Liver (tissue), 10 donors: ENCODE measurements at places on chromosomes 5 and 9. TPM values are rescaled to one million over a fixed set of nuclear protein-coding genes. Genes with fewer than 3 reads are reported as not detected.

CDKN2B-AS1 gene
- 0.42 TPM for total RNA-seq

- no peak for DNase-seq
These were observed 9.5 kb downstream of the DELE1 start for GRCh38 chr5:141933151-141933550.

- no peak for DNase-seq
These were observed 36.9 kb downstream of the SPRY4 start for GRCh38 chr5:142287973-142288313.

- DNase-seq, result no peak
These were observed 405.7 kb upstream of the IRX4 start for GRCh38 chr5:2288466-2288865.

DNA sequence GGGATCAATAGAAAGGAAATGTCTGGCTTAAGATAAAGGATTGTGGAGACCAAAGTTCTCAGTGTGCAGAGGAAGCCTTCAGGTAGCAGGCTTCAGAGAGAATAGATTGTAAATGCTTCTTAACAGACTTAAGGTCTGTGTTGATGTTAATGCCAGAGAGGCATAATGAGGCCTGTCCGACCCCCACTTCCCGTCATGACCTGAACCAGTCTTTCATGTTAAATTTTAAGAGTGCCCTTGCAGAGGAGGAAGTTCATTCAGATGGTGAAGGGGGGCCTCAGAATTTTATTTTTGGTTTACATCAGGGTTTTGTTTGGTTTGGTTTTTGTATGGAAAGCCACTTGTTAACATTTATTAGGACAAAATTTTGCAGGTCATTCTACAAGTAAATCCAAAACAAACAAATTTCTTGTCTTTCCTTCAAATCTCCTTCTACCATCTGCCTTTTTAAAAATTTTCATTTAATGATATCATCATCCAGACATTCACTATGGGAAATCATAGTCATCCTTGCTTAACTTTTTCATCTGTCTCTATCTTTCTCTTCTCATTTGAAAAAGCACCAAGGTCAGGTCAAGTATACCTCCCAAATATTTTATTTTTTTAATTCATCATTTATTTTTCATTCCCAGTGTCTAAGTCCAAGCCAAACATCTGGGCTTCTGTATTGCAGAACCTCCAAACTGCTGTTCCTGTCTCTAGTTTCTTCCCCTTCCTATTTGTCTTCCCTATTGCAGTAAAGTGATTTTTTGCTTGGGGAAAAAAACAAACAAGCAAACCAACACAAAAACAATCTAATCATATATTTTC is 6.9 kb upstream of the ABCA1 start:
- no peak for DNase-seq

DNA sequence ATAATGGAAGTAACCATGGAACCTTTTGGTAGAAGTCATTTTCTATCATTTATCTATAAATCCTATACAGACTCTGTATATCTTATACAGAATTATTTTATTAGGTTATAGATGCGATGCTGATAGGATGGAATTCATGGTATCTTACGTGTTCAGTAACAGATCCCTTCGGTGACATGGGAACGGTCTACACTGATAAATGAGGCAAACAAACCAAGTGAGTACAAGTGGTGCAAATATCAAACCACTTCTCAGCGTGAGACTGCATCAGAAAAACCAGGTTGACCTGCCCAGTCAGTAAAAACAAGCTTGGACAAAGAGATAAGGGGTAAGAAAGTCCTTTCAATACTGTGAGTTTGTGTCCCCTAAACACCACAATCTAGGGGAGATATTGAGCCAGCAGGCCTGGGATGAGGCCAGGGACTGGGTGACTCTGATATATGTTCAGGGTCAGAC is 215.5 kb downstream of the GAPVD1 start:
- DNase-seq, result no peak

DNA sequence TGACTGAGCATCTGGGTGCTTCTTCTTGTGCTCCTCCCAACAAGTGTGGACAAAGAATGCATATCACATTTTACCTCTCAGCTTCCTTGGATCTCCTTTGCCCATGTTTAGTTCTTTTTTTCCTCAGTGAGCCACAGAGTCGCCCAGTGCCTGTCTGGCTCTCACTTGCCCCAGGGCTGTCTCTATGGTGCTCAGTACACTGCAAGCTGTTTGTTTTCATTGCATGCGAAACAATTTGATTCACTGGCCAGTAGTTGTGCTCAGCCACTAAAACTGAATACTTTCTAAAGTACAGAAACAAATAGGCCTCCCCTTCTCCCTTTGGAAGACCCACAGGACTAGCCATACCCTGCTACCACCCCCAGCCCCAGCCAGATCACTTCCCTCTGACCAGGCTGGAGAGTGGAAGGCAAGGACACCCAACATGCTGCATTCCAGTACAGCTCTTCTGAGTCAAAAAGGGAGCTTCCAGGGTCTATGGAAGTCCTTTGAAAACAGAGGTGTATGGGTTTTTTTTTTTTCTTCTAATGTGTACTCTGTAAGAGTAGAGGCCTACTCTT is 3.8 kb downstream of the LHFPL2 start:
- no peak for DNase-seq

DNA sequence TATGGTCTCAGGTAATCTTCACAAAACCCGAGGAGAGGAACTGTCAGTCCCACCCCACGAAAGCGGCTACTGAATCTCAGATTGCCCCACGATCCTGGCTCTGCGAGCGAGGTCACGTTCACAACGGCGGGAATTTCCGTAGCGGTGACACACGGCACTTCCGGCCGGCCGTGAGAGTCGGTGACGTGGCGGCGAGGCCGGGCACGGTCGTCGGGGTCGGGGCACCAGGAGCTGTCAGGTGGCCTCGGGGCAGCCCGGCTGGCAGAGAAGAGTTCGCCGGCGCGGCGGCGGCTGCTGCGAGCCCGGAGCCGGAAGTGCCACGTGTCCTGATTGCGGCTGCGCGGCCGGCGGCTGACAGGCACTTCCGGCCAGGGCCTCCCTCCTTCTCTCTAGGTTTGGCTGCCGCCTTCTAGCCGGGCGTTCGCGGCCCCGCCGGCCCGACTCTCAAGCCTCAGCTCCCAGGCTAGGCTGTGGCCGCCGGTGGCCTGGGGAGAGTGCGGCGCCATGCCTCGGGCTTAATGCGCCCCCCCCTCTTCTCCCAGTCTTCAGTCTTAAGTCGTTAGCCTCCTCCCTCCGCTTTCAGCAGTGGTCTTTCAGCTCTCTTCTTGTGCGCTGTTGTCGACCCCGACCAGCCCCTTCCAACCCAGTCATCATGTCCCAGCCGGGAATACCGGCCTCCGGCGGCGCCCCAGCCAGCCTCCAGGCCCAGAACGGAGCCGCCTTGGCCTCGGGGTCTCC is at the start of gene SEC24A:
Gene SEC24A (plus strand): TSS at position 361 of the 738 bp plus-strand sequence. CDS start 292 bp downstream, at position 653.
- DNase-seq, result peak; percentile 85

SLC25A48 gene
- 1.1 TPM for total RNA-seq

DNA sequence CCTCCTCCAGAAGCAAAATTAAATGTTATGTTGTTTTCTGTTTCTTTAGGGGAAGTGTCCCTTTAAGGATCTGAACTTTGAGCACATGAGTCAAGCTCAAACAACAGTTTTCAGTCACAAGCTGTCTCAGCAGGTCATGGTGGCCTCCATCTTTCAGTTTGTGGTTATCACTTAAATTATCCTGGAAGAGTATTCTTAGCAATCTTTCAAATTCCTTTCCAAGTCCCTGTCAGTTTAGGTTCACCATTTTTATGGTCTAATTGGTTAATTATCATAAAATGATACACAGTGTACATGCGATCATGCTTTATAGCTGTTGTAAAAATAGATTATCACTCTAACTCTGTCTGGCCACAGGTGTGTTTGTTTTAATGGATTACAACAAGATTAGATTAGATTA is 43.1 kb upstream of the SELENOP start:
- DNase-seq, result no peak

SAPCD2 gene
- 0.08 TPM for total RNA-seq

GRCh38 chr5:99060306-99061261 is 131.8 kb upstream of the CHD1 start:
- peak; percentile 78 for DNase-seq

TTC39B gene
- total RNA-seq, result 11.7 TPM

GRCh38 chr5:112289465-112289864 is 129.6 kb downstream of the EPB41L4A start:
- DNase-seq, result no peak

DNA sequence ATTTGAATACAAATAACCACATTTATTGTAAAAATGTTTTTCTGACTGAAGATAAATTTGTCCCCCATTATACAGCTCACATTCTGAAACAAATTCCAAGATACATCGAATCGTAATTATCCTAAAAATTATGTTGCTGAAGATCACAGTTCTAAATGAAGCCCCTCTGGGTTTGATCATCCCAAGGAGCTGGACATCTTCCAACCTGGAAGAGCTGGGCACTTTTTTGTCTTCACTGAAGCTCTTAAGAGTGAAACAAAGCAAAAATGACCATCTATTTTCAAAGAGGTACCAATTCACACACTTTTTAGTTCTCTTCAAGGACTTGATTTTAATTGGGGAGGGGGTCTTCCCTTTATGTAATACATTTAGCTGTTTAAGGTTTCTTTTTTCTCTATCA is 5.5 kb downstream of the CTNND2 start:
- no peak for DNase-seq

SPOCK1 gene
- 0.17 TPM for total RNA-seq

GRCh38 chr5:151005950-151006576 is 14.3 kb upstream of the GPX3 start:
- no peak for DNase-seq

GZMA gene
- 2.1 TPM for total RNA-seq

DNA sequence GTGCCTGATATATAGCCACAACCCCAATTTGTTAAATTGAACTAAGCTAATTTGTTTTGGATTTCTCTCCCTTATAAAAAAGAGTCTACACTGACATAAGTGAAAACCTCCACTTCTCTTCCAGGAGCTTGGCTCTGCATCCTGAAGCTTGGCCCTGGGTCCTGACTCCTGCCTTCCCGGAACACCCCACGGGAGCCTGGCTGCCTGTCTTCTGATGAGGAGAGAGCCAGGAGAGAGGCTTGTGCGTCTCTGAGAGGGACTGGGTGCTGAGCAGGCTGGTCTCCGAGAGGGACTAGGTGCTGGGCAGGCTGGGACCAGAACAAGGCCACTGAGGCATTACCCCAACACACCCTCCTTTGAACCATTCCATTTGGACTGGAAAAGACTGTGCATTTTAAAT is 6.5 kb upstream of the PTGES start:
- DNase-seq, result no peak

NKD2 gene
- total RNA-seq, result 0.09 TPM

- DNase-seq, result no peak
These were observed 12.6 kb downstream of the JAK2 start for GRCh38 chr9:4997631-4998030.

- no peak for DNase-seq
These were observed 224.8 kb downstream of the PSAT1 start for GRCh38 chr9:78521680-78522079.
